Stimulated activated CD4-positive, alpha-beta T cell treated with anti-CD3 and anti-CD28 coated beads, Interleukin-15, amount 100 ng/mL, for 24 hours (primary cell): ENCODE measurements at places on chromosomes 5 and 9.

DNA sequence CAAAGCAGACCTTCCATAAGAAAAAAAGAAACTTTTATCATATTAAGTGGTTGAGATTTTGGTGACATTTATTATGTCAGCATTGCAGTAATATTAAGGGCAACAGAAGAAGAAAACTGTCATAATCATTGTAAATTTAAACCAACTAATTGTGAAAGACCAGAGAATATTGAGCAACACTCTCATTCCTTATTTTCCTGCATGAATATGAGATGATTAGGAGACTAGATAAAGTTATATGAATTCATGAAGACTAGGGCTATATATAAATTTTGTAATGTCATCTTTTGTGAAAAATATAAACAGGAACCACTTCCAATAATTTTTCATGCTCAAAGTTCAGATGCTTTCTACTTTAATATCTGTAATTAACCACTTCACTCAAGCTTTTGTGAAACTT lies 974.5 kb upstream of the CDH10 start:
- no peak for DNase-seq

GRCh38 chr5:76331126-76331525 lies 72.0 kb upstream of the IQGAP2 start:
- peak; percentile 9 for DNase-seq

- DNase-seq = no peak
Measured at GRCh38 chr5:111299067-111299481, 74.9 kb downstream of the CAMK4 start.

GRCh38 chr9:12860998-12861397 lies 86.2 kb downstream of the LURAP1L start:
- no peak for DNase-seq

DNA sequence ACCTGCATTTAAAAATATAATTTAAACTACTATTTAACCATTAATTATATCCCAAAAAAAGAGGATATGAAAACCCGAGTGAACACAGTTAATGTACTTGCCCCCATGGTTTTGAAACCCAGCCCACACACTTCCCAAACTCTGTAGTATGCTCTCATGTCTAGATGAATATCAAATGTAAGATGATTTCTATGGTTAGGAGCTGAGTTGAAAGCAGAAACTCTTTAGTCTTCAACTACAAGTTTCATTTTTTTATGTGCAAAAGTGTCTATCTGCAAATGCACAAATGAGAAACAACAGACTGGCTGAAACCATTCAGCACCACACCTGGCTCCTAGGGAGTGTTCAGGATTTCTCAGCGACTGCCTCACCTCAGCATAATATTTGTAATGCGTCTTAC lies 183.3 kb downstream of the SEMA5A start:
- no peak for DNase-seq

DNA sequence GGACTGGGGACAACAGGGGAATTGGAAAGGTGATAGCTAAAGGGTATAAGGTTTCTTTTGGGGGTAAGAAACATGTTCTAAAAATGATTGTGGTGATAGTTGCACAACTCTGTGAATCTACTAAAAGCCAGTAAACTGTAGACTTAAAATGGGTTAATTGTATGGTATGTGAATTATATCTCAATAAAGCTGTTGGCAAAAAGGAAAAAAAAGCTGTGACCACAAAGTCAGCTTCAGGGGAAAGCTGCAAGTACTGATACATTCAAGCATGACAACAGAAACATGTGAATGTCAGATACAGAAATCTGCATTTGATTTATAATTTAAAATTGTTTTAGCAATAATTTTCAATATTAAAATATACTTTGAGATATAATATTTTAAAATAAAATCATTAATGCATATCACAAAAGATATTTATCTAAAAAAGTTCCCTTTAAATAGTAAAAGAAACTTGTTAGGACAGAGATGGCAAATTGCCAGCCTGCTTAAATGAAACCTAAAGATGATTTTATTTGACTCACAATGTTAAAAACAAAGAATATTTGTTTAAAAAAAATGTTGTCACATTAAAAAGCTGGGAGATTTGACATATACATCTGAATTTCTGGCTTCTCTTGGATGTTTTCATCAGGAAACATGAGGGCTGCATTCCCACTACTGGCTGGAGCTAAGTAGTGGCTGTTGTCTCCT lies 66.0 kb downstream of the TBCA start:
- no peak for DNase-seq

- DNase-seq = no peak
Measured at GRCh38 chr5:68369023-68369359, 153.4 kb downstream of the PIK3R1 start.

GRCh38 chr5:39016587-39017275 lies 57.5 kb downstream of the RICTOR start:
- DNase-seq = no peak

- DNase-seq = no peak
Measured at GRCh38 chr5:163439092-163439425, 1.7 kb downstream of the CCNG1 start.

- DNase-seq = no peak
Measured at GRCh38 chr9:107905308-107906020, 415.9 kb upstream of the KLF4 start.

- DNase-seq = no peak
Measured at GRCh38 chr5:82156874-82157273, 121.3 kb downstream of the RPS23 start.

GRCh38 chr5:159497221-159497620 lies 166.9 kb upstream of the IL12B start:
- no peak for DNase-seq

DNA sequence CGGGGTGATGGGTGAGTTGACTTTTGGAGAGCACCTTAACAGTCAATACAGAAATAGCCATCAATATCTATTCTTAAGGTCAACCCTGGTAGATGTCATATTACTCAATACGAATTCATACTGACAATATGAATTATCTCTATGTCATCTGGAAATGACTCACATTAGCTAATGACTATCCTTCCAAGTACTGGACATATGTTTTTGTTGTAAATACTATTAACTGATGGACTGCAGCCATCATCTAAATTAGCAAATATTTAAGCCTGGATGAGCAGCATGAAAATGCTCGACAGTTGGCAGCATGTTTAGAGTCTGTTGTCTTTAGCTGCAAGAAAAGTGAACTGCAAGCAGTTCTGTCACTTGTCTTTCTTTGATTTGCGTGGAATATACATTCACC lies 19.6 kb upstream of the ISOC1 start:
- DNase-seq = no peak

GRCh38 chr9:128325629-128326028 lies 3.0 kb downstream of the COQ4 start:
- no peak for DNase-seq

DNA sequence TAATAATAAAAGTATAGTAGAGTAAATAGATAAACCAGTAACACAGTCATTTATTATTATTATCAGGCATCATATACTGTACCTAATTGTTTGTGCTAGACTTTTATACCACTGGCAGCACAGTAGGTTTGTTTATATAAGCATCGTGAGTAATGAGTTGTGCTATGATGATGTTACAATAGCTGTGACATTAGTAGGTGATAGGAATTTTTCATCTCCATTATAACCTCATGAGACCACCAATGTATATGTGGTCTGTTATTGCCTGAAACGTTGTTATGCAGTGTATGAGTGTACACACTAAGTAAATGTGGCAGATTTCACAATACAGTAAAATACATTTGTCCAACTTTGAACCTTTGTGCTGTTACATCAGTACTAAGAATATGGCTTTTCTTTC lies 72.7 kb upstream of the SPATA31D4 start:
- DNase-seq = no peak

- no peak for DNase-seq
Measured at GRCh38 chr5:179314606-179315355, 30.5 kb downstream of the ADAMTS2 start.

GRCh38 chr5:56307714-56308333 lies 74.7 kb upstream of the ANKRD55 start:
- DNase-seq = no peak

- no peak for DNase-seq
Measured at GRCh38 chr5:35331956-35332950, 102.0 kb upstream of the PRLR start.

- no peak for DNase-seq
Measured at GRCh38 chr5:493119-493701, 31.0 kb downstream of the SLC9A3 start.

GRCh38 chr5:176895831-176896230 lies 3.3 kb downstream of the HK3 start:
- DNase-seq = no peak

DNA sequence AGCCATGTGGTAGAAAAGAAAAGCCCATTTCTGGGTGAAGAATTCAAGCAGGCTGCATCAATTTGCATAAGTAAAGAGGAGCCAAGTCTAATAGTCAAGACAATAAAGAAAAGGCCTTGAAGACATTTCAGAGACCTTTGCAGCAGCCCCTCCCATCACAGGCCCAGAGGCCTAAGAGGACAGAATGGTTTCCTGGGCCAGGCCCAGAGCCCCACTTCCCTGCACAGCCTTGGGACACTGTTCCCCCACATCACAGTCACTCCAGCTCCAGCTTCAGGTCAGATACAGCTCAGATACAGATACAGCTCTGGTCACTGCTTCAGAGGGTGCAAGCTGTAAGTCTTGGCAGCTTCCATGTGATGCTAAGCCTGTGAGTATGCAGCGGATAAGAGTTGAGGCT lies 29.1 kb downstream of the PLGRKT start:
- no peak for DNase-seq

DNA sequence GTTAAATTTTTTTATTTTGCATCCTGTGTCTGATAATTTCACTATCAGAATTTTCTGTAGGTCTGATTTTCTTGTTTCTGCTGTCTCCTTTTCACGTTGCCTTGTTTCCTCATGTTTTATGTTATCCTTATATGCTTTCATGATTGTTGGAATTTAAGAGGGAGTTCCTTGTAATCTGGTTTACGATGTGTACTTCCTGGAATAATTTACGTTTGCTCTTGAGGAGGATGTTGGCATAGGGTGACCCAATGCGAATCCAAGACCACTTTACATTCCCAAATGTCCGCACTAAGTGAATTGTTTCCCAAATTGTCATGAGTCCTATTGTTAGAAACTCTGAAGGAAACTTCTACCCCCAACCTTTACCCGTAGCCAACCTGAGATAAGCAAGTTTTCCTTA lies 80.3 kb downstream of the ADAMTSL1 start:
- DNase-seq = no peak

DNA sequence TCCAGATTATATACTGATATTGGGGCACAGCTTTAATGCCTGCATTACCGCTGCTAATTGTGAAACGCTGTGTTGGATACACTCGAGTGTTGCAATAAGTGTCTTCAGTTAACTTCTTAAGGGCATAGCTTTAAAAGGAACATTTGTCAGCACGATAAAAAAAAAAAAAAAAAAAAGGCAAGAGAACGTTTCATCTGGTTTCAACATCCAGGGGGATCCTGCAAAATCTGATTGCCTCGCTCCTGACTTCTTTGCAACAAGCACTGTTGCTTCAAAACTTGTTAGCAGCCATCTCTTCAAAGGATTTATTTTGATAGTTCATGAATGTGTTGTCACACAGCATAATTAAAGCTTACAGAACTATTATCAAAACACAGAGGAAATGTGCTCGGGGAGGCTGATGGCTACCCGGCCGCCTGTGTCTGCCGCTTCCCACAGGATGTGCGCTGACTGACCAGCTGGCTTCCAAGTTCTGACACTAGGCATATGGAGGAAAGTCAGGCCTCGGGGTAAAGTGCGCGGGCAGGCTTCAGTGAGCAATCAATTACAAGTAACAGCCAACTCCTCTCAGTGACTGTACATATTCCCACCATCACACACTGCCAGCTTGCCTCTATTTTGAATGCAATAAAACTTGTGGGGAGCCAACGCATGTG lies 77.7 kb downstream of the EBF1 start:
- DNase-seq = no peak

GRCh38 chr5:102278231-102278630 lies 17.9 kb downstream of the SLCO4C1 start:
- DNase-seq = no peak

GRCh38 chr5:14447958-14448911 lies 133.4 kb upstream of the OTULINL start:
- no peak for DNase-seq

GRCh38 chr5:171480239-171480638 lies 60.8 kb downstream of the FGF18 start:
- DNase-seq = no peak

DNA sequence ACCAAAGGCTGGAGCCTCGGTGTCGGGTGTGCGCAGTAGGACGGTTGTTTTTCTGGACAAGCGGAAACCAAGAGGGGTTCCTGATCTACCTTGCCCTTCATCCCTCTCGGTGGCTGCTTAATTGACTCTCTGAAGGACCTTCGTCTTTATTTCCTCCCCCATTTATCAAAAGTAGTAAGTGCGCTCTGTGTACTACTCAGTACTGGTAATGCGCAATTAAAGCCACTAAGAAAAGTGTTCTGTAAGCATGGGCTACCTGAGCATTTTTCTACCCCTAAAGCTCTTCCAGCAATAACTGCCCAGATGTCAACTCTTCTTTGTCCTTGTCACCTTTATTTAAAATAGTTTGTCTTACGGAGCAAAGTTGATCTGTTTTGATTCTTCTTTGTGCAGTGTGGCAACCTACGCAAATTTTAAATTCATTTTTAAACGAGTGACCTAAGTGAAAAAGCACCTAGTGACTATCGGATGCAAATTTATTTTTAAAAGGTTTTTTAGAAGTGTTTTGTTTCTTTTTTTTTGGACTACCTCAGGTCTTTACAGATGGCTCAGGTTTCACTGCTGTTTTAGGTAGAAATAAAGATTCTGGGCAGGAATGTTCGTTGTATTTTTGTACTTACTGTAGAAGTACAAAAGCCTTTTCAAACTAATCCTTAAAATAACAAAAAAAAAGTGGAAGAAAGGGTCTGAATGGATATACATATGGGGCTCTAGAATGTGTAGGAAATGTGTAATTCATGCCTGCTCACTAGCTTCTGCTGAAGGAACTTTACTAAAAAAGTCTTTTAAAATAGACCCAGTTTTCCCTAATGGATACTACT lies 2.0 kb downstream of the JMY start:
- DNase-seq = no peak

GRCh38 chr9:130195638-130196037 lies 23.4 kb downstream of the NCS1 start:
- no peak for DNase-seq

- no peak for DNase-seq
Measured at GRCh38 chr5:80592105-80592504, 22.0 kb upstream of the ANKRD34B start.

GRCh38 chr9:128972956-128973355 lies 25.5 kb downstream of the NUP188 start:
- DNase-seq = no peak

GRCh38 chr5:122258241-122258640 lies 53.8 kb upstream of the SNCAIP start:
- DNase-seq = no peak

DNA sequence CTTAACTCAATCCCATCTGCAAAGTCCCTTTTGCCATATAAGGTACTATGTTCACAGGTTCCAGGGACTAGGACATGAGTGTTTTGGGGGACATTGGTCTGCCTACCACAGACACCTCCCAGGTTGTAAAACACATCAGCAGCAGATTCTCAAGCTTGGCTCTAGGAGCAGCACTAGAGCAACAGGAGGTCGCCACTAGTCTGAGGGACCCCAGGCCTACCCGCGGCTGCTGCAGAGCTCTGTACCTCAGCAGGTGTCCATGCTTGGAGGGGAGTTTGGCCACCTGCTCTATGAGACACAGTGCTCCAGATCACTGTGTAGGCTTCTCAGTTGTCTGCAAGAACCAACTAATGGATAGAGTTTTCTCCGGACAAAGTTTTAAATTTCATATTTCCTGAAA lies 262.2 kb upstream of the ARRDC3 start:
- DNase-seq = no peak

GRCh38 chr5:57745700-57746651 lies 263.4 kb upstream of the ACTBL2 start:
- no peak for DNase-seq
